ENCODE measurements at places on chromosomes 11 and 22. TPM values are rescaled to one million over a fixed set of nuclear protein-coding genes. Genes with fewer than 3 reads are reported as not detected.

PIWIL4 gene
- total RNA-seq, result 0.80 TPM

OR51E1 gene
- total RNA-seq, result not detected

ADAMTS15 gene
- total RNA-seq, result 0.34 TPM

CRYBB1 gene
- 1.2 TPM for total RNA-seq

CASP4 gene
- total RNA-seq, result not detected

PANX2 gene
- 11.2 TPM for total RNA-seq

EML3 gene
- 35.6 TPM for total RNA-seq

MIAT gene
- 1.2 TPM for total RNA-seq

SAA2 gene
- 0.38 TPM for total RNA-seq

OR52H1 gene
- not detected for total RNA-seq

SCN4B gene
- 0.20 TPM for total RNA-seq
